ENCODE measurements at places on chromosomes 7 and 10.
A peak's percentile ranks its signal among the peaks of the same experiment; 100 is the strongest.

DNA sequence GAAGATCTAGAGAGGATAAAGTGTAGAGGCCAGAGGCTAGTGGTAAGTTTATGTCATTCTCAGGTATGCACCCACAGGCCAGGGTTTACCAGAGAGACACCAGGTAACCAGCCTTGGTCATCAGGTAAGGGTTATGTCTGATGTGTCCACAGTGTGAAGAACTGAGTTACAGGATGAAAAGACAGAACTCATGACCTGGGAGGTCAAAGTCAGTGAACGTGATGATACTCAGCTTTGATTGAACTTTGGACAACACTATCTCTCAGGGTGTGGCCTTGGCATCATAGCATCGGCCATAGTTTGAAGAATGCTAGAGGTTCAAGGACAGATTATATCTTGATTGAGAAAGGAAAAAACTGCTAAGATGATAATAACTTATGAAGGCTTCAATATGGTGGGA lies 37.5 kb downstream of the MGAM start:
- no peak for DNase-seq

DNA sequence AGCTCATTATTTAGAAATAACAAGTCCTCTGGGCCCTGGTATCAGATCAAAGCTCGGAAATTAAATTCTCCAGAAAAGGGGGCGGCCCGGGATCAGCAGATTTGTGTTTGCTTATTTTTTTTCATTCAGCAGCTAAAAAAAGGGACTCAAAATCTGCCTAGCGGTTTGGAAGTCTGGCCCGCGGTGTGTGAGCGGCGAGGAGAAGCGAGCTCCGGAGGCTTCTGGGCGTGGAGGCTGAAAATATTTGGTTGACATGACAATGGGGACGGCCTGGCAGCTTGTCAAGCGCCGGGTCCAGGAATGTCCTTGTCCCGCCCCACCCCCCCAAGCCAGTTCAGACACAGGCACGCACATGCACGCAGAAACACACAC lies 43.4 kb downstream of the FOXL3 start:
- DNase-seq = peak; percentile 28

DNA sequence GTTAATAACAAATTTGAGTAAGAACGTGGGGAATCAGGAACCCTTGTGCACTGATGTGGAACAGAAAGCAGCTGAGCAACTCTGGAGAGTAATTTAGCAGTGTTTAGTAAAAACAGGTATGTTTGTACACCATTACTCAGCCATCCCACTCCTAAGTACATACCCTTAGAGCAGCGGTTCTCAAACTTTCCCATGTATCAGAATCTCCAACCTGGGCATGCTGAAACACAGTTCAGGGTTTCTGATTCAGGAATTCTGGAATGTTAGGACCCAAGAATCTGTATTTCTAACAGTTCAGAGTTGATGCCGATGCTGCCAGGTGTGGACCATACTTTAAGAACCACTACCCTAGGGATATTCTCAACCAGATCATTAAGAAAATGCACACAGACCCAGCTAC lies 5.1 kb downstream of the SGMS1 start:
- no peak for DNase-seq

DNA sequence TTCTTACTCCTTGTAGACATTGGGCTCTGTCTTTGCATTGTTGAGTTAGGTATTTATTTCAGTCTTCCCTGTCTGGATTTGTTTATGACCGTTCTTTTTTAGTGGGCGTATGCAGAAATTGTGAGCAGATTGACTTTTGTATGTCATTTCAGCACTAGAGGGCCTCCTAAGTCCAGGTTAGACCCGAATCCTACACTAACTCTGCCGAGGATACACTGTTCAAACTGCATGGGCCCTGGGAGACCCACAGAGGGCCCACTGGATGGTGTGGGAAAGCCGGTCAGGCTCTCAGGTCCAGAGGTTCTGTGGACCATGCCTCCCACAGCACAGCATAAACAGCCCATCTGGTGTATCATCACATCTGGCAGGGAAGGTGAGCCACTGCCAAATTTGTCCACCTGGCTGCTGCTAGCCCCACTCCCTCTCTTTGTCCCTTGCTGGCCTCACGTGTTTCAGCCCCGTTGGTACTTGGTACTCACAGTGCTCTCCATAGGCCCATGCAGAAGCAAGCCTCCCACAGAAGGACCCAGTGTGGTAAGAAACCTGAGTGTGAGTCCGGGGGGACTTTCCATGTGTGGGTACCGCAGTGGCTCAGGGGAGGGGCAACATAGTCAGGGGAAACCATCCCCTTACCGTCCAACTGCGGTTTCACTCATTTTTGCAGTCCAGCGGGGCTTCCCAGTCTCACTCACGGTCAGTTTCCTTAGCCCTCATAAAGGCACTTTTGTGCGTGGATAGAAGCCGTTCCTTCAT lies 112.8 kb downstream of the APBB1IP start:
- no peak for DNase-seq

GRCh38 chr7:154640266-154640865 lies 362.6 kb downstream of the PAXIP1 start:
- no peak for DNase-seq

DNA sequence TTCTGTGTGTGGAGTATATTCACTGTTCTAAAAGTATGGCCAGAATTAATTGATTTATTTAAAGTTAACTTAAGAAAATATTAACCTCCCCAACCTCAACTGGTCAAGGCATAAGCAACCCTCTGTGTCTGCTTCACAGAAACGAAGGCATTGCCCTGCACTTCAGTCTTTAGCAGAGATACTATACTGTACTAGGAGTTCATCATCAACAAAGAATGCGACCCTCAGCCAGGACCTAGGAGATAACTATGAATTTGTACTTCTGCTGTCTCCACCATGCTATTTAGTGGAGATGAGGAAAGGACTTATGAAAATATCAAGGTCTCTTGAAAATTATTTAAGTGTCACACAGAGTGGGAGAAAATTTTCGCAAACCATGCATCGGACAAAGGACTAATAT lies 35.7 kb upstream of the SEMA3D start:
- DNase-seq = no peak

DNA sequence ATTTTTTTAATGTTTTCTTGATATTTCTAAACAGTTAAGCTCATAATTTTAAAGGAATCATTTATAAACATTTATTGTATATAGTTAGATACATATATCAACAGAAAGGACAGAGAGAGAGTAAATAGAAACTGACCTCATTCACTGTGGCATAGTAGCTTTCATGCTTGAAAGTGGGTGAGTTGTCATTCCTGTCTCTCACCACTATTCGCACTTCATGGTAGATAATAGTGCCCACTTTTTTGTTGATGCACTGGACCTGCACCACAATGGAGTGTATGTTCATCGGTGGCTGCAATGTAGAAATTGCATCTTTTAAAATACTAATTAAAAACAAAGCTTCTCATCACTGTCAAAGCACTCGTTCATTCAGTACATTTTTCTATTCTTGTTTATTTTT lies 432.0 kb downstream of the PCDH15 start:
- DNase-seq = no peak

- DNase-seq = peak; percentile 19
These were observed 4.6 kb upstream of the ADRA2A start for GRCh38 chr10:111072232-111072631.

- DNase-seq = no peak
These were observed 223.0 kb downstream of the AHR start for GRCh38 chr7:17521437-17521836.

DNA sequence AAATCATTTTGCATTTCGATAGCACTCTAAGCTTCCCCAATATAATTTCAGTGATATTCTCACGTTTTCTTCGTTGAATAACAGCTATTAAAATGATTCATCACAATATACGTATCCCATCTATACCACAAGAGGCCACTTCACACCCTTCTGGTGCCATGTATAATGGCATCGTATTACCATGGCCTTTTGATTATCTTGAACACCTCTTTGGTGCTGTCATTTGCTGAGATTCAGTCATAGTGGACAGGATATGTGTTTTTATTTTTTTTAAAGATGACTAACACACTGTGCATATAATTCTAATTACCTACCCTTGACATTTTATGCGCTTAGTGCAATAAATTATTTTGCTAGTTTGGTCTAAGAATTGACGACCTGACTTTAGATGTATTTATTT lies 6.7 kb upstream of the INSYN2A start:
- DNase-seq = no peak

- no peak for DNase-seq
These were observed 420 bp upstream of the KLHL7 start for GRCh38 chr7:23105086-23105643.

DNA sequence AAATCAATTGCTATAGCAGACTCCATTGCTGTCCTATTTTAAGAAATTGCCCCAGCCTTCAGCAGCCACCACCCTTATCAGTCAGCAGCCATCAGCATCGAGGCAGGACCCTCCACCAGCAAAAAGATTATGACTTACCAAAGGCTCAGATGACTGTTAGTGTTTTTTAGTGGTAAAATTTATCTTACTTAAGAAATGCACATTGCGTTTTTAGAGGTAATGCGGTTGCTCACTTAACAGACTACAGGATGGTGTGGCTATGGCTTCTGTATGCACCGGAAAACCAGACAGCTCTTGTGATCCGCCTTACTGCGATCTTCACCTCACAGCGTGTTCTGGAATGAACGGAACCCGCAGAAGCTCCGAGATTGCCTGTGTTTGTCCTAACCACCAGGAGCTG lies 58.1 kb downstream of the WDR37 start:
- DNase-seq = no peak

- DNase-seq = peak; percentile 75
These were observed 663 bp downstream of the VPS37D start for GRCh38 chr7:73668103-73668885.

DNA sequence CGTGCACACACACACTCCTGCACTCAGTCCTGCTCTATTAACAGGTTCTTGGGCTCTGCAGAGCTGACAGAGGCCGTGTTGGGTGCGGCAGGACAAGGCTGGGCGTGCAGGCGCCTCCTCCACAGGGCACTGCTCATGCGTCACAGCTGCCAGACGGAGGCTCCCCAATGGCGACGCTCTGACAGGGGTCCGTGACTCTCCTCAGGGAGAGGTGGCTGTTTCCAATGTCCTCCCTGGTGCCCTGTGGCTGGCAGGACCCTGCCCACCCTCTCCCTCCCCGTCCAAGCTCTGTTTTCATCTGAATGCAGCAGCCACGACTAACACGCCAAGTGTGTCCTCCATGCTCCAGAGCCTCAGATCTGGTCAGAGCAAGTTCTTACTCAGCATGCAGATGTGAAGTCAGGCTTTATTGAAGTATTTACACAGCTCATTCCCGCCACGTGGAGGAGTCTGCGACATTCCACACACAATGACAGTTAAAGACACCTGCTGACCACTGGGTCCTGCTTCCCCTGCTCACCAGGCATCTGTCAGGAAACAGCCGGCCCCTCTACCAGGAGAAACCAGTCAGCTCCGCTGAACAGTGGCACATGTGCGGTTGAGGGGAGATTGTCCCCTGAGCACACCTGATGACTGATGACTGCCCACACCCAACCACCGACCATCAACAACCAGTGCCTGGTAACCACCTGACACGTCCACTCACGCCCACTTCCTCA lies 116.7 kb downstream of the VIPR2 start:
- peak; percentile 34 for DNase-seq

DNA sequence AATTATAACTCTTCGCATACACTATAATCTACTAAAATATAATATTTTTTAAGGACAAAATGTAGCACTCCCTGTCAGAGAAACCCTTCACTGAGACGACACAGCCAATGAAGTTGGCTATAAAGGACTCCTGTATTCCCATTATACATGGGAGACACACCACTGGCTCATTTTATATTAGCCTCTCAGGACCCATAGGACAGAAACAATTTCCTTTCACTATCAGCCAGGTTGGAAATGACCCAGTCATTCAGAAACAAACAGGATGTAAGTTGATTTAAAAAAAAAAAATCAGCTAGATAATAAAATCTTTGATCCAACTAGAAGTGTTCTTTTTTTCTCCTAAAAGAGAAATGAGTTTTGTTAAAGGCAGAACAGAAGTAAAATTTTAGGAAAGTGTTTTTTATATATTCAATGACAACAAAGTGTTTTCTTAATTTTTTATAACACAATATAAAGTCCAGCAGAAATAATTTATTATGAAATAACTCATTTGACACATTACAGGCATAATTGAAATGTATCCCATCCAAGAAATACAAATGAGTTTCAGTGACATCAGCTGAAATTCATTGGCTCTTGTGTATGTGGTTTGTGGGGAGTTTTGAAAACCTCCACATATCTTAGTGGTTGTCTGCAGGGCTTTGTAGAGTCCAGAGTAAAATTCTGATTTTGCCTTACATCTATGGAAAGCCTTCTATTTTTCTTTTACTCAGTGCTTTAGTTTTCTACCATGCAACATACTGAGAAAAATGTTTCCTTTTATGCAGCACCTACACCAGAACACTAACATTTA lies 64.1 kb downstream of the CTTNBP2 start:
- no peak for DNase-seq

GRCh38 chr10:19983880-19984565 lies 167.8 kb downstream of the PLXDC2 start:
- DNase-seq = no peak

DNA sequence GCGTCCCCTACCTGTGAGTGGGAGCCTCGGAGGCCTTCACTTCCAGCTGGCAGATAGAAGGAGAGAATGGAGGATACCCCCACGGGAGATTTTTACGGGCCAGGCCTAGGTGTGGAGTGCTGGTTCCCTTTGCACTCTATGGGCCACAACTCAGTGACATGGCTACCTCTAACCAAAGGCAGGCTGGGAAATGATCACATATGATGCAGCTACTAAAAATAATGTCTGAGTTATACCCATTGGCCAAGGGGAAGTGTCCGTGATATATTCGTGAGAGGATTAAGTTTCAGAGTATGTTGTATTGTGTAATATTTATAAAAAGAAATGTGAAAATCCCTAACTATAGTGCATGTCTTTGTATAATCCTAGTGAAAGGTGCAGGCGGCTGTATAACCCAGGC lies 13.5 kb upstream of the HIPK2 start:
- DNase-seq = no peak
